ENCODE measurements at places on chromosomes 12 and 14.

- DNase-seq = peak; percentile 9
Measured at GRCh38 chr14:32998433-32998832, 59.8 kb downstream of the NPAS3 start.

GRCh38 chr14:64938972-64939816 is 3.4 kb downstream of the GPX2 start:
- DNase-seq = no peak

DNA sequence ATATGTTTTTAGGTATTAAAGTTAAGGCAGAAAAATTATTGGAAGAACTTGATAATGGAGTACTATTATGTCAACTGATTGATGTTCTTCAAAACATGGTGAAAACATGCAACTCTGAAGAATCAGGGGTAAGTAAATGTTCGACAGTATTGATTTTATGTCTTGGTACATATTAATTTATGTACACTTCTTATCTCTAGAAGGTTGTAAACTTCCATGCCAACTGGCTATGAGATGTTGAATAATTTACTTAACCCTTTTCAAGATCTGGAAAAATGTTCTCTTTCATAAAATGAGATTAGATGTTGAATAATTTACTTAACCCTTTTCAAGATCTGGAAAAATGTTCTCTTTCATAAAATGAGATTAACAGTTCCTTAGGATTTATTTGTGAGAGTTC is 28.1 kb downstream of the GAS2L3 start:
- DNase-seq = no peak

DNA sequence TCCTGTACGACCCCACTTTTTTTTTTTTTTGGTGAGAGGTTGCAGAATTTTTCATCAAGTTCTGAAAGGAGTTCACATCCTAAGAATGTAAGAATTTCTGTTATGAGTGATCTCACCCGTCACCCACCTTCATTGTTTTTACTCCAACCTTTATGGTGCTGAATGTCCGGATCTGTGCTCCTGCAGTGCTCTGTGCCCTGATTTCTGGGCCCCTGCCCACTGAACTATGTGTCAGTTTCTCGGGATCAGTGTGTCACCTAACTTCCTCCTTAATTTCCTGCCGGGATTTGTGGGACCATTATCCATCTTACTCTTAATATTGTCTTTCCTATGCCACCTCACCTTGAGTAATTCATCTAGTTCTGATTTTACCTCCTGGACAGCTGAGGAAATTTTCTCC is 11.6 kb downstream of the RASSF8 start:
- no peak for DNase-seq

- no peak for DNase-seq
Measured at GRCh38 chr12:90958347-90958746, 3.4 kb upstream of the CCER1 start.

GRCh38 chr14:65637780-65638179 is 225.2 kb downstream of the FUT8 start:
- no peak for DNase-seq

GRCh38 chr14:68623307-68623706 is 169.6 kb downstream of the ZFP36L1 start:
- no peak for DNase-seq

- no peak for DNase-seq
Measured at GRCh38 chr14:68932231-68932630, 46.9 kb downstream of the ACTN1 start.

DNA sequence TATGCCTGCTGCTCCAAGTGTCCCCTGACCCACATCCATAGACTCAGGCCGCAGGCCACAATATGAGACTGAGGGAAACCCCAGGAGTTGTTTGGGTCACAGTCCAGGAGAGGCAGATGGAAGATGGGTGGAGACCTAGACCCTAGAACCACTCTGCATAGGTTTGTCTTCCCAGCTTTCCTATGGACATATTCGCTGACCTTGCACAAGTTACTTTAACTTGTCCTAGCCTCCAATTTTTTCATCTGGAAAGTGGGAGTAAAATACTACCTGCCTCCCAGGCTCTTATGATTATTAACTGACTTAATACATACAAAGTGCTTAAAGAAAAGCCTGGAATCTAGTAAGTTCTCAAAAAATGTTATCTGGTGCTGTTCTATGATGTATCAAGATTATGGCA is 157.1 kb upstream of the IFNG-AS1 start:
- no peak for DNase-seq

- peak; percentile 21 for DNase-seq
Measured at GRCh38 chr12:54411391-54412241, 7.5 kb downstream of the ITGA5 start.

DNA sequence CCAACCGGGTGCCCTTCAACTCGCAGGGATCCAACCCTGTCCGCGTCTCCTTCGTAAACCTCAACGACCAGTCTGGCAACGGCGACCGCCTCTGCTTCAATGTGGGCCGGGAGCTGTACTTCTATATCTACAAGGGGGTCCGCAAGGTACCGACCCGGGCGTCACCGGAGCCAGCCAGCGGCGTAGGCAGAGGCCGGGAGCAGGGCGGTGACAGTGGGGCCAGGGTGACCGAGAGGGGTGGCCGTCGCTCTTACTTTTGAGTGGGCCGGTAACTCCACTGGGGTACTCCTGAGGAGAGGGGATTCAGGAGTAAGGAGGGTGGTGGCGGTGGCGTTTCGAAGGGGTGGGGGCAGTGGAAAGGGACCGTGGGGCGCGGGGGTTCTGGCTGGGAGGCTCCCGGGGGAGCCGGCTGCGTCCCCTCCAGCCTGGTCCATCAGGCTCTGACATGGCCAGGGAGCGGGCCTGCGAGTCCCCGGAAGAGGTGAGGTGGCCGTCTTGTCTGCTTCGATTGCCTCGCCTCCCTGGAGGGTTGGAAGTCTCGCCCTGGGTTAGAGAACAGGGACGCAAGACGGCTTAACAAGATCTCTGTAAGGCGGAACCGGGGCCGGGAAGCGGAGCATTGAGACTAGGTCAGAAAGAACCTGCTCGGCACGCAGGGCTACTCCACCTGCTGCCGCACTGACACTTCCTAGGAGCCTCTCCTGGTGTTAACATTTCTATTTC is 491 bp downstream of the WDR20 start:
- peak; percentile 46 for DNase-seq

DNA sequence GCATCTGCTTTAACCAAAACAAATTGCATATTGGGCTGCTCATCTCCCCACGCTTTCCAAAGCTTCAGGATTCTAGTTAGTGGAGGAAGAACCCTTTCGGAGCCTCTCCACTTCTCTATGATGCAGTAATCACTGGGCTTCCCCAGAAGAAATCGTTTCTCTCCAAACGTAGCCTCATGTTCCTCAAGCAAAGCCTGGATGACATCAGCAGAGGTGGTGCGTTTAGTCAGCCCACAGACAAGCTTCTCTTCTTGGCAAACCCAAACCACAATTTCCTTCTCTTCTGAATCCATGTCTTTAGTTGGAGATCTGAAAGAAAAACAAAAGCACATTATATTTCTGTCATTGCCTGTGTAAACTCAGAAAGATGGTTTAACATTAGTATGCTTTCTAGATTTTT is 30.6 kb downstream of the RASSF9 start:
- no peak for DNase-seq

GRCh38 chr12:120944645-120945217 is 33.6 kb upstream of the HNF1A start:
- peak; percentile 72 for DNase-seq

DNA sequence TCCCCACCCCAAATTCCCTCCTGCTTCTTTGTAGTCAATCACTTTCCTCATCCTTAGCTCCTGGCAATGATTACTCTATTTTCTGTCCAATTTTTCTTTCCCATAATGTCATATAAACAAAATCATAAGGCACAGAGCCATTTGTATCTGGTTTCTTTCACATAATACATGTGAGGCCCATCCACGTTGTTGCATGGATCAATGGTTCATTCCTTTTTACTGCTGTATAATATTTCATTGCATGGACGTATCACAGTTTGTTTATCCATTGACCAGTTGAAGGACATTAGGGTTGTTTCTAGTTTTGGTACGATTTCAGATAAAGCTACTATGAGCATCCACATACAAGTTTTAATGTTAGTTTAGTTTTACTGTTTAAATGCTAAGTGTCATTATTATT is 13.7 kb upstream of the MED13L start:
- no peak for DNase-seq

DNA sequence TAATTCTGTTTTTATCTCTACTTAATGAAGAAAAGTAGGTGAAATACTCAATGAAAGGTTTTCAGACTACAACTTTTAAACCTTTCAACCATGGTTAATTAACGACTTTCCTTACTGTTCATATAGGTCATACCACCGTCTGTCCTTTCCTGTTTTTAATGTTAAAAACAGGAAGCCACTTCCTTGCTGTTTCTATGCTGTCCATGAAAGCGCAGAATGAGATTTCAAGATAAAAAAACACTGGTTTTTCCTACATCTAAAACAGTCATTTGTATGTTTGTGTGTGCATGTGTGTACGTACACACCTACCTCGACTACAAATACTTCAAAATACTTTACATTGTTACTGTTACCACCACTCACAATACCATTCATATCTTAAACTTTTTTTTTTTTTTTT is 27.3 kb downstream of the SPTLC2 start:
- no peak for DNase-seq

DNA sequence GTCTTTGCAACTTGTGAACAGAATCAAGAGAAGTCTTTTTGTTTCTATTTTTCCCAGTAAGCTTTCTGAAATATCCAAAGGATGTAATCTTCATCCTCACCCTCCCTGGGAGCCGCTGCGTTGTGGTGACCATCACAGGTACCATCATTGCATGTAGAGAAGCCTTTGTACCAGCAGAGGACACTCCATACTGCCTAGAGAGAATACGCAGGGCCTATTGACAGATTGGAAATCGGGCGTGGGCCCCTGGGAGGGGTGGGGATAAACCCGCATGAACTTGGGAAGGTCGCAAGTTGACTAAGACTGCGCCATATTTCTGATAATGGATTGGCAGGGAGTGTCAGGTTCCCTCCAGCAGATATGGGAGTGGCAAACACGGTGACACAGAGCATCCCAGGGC is 12.7 kb downstream of the KRT1 start:
- DNase-seq = peak; percentile 40

DNA sequence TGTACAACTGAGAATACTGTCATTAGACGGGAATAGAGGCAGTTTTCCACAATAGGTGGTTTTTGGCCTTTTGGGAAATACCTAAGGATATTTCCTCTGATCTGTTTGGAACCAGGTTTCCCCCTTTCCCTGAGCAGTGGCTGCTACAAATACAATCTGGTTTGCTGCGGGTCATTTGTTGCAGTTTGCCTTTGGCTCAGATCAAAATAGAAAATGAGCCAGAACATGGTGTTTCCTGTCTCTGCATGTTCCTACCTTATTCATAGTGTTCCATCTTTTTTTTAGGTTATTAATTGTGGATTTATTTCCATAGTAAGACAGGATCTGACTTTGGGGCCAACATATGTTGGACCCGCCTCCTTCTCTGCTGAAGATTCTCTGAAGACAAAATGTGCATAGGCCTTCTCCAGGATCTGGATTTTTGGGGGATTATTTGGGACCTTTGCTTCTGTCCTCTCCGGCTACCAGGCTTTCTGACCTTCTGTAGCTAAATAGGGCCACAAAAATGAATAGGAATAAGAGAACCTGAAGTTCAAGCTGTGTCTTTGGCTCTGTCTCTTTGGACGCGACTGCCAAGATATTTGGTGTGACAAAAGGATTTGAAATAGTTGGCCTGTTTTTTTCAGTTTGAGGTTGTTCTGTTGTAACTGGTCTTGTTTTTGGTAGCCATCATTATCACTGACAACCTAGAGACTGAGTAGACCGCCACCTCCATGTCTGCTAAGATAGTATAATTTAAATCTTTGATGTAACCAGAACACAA is 146.9 kb downstream of the PRKCH start:
- no peak for DNase-seq

DNA sequence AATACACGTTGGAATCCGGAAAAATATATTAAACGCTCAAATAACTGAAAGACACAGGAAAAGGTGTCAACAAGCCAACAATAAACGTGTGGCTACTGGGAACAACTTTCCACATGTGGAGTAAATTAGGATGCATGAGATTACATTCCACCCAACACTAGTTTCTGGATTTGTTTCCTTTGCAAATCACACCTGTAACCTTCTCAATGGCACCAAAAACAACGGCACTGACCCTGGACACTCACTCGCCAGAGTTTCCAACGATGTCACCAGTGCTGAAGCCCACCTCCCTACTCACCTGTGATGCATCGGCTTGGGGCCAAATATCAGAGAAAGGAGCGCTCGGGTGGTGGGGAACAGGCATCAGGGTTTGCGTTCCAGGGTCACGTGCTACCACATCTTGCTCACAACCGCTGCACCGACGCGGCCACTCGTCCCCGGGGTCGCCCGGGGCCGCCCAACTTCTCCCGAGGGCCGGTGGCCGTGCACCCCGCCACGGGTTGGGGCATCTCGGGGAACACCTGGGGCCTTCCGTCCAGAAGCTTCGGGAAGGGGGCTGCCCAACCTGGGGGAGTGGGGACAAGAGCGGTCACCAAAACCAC is 629 bp downstream of the PRDM4 start:
- DNase-seq = peak; percentile 31

GRCh38 chr12:121894633-121895032 is 6.0 kb downstream of the PSMD9 start:
- peak; percentile 56 for DNase-seq

- peak; percentile 79 for DNase-seq
Measured at GRCh38 chr12:124916374-124917134, 2.1 kb upstream of the UBC start.

DNA sequence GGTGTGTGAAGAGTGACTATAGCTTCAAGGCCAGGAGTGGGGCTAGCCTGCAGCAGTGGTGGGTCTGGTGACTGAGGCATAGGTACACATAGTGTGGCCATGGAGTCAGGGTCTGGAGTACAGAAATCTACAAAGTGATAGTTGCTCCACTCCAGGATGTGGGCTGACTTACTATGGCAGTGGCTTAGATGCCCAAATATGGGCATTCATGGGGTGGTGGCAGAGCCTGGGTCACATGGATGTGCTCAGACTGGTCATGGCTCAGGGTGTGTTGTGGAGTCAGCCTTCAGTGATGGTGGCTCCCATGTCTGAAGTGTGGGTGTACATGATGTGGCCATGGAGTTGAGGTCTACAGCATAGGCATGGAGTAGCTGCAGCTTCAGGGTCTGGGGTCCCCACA is 27.3 kb downstream of the CLEC6A start:
- no peak for DNase-seq

- DNase-seq = no peak
Measured at GRCh38 chr12:102479939-102480338, 424 bp downstream of the IGF1 start.

- DNase-seq = no peak
Measured at GRCh38 chr12:39575498-39575875, 44.1 kb downstream of the ABCD2 start.
